ENCODE measurements at places on chromosomes 7 and 10.

DNA sequence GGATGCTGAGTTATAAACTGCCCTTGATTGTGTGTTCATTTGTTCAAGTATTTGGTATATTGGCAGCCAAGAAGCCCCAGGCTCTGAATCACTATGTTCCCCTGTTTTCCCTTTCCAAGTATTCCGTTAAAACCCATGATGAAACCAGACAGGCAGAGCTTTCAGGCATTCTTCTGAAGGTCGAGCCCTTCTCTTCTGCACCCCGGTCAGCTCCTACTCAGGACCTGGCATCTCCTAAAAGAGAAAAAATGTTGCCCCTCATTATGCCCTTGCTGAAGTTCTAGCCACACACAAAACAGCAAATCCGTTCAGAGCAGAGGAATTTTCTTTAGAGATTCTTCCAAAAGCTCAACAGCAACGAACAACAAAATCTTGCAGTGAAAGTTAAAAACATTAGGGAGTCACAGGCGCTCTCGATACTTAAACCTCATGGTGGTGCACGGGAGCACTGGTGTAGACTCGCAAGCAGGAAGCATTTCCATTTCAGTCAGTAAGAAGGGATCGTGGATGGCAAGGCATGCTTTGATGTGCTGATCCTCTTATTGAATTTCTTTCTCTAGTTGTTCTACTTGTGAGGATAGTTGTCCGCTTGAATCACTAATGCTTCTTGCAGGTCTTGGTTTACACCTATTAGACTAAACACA, 264.9 kb downstream of the SKIDA1 start:
- DNase-seq = peak; percentile 18

GRCh38 chr7:36098096-36098495, 55.0 kb upstream of the EEPD1 start:
- no peak for DNase-seq

- DNase-seq = no peak
Measured at GRCh38 chr7:138316421-138317043, 143.5 kb upstream of the TRIM24 start.

DNA sequence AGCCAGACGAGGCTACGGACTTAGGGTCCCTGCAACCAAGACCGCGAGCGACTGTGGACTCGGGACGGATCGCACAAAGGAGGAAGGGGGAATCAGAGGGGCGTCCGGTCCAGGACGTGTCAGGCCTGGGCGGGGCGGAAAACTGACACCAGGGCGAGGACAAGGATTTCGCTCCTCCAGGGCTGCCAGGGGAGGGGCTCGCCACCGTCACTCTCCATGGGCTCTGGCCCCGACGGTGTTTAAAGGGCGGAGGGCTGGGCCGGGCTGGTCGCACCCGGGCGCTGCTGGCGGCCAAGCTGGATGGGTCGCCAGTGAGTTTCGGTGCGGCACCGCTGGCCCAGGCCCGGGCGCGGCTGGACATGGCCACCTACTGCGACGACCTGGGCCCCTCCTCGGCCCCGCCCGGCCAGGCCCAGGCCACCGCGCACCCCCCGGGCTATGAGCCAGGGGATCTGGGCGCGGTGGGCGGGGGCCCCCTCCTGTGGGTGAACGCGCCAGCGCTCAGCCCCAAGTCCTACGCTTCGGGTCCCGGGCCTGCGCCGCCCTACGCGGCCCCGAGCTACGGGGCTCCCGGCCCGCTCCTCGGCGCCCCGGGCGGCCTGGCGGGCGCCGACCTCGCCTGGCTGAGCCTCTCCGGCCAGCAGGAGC, at the start of gene FOXI2:
TSS of gene FOXI2 (plus strand) at position 271 of the 648 bp plus-strand sequence. CDS start at position 360, 89 bp downstream.
- DNase-seq = no peak

GRCh38 chr10:84546609-84547008, 218.2 kb downstream of the CCSER2 start:
- DNase-seq = no peak

GRCh38 chr10:26486304-26486703, 48.2 kb downstream of the APBB1IP start:
- peak; percentile 65 for DNase-seq

- DNase-seq = no peak
Measured at GRCh38 chr7:152512706-152513105, 76.9 kb upstream of the KMT2C start.

DNA sequence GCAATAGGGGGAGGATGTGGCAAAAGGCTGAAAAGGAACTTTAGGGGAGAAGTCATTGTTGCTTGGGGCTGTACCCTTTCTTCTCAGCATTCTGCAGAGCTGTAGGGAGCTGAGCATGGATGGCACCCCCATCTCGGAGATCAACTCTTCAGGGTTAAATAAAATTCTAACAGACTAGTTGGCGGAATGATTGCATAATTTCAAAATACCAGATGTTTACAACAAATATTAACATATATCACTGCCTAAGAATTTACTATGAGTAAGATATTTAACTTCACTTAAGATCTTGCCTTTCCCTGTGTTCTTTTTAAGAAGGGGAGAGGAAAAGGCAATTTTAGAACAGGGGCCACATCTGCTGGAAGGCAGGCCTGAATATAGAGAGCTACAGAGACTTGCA, 509 bp upstream of the OR2F1 start:
- DNase-seq = peak; percentile 19

- no peak for DNase-seq
Measured at GRCh38 chr7:20642166-20642565, 26.7 kb downstream of the ABCB5 start.

GRCh38 chr10:52623761-52624160, 148.8 kb downstream of the MBL2 start:
- no peak for DNase-seq

DNA sequence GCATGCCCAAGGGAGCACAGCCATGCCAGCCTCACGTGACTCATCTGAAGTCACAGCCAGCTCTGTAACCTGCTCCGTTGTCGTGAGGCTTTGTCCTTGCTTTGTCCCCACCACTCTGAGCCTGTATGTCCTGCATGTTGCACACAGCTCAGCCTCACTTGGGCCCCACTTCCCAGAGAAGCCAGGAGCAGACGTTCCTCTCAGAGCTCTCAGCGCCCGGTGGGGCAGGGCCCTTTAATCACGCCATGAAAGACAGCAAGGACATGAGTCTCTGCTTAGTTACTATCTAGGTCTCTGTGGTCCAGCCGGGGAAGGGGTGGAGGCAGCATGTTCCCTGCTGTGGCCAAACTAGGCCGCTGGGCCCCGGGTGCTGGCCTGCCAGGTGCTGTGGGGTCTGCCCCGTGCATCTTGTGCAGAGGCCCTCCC, 127.4 kb upstream of the FAM20C start:
- no peak for DNase-seq

DNA sequence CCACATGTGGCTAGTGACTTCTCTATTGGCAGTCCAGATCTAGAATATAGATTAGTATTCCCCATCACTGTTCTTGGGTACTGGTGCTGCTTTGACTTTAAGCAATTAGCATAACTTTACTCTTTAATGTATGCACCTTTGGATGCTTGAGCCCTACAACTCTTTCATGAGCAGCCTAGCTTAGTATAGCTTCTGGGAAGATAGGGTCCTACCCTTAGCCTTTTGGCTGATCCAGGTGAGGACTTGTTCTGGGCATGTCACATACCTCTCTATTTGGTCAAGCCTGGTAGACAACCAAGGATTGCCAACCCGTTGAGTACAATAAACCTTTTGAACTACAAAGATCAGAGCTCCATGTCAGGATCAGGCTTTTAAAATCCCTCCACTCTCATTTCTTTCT, 17.7 kb downstream of the PCGF5 start:
- DNase-seq = no peak
